Ascending aorta (tissue), 2 donors: ENCODE measurements at places on chromosomes 1 and 21.

DNA sequence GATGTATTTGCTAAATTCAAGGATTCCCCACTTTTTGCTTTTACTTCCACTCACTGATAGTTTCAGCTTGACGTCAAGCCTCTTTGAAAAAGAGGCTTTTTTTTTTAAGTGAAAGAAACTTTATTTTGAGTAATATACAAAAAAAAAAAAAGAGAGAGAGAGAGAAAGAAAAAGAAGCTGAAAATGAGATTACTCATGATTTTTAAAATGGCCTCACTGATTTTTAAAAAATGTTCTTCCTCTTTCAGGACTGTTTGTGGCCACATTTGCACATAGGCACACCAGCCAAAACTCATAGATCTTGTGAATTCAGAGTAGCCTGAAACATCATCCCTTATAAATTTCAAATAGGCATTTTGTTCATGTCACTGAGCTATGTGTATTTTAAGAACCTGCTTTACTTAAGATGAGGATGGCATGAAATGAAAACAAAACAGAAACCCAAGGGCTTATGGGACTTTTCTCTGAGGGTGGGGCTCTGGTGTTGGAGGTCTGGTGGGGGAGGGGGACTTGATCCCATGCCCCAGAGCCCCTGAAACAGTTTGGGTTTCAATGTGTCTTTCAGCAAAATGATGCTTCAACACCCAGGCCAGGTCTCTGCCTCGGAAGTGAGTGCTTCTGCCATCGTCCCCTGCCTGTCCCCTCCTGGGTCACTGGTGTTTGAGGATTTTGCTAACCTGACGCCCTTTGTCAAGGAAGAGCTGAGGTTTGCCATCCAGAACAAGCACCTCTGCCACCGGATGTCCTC lies 6.1 kb downstream of the ATF3 start:
- DNase-seq: no peak

DNA sequence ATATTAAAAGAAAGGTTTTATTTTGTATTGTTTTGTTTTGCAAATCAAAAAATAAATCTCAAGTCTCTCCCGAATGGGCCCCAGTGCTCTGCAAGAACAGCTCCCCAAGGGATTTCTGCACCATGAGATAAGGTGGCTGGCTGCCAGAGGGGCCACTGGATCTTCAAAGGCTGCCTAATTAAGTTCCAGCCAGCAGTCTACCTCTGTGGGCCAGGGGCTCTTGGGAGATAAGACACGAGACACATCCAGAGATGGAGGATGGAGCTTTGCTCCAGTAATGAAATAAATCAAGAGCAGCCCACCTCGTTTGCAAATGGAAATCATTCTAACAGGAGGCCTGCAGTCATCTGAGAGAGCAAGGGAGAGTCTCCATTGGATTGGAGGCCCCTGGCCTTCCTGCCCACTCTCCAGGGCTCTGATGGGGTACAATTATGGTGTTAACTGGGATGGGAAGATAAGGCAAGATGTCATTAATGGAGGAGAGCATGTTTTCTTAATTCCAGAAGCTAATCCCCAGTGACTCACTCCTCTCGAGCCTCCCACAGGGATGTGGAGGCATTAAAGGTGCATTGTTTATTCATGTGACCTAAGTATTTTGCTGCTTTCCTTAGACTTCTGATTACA lies 155.2 kb upstream of the KAZN start:
- DNase-seq: no peak

DNA sequence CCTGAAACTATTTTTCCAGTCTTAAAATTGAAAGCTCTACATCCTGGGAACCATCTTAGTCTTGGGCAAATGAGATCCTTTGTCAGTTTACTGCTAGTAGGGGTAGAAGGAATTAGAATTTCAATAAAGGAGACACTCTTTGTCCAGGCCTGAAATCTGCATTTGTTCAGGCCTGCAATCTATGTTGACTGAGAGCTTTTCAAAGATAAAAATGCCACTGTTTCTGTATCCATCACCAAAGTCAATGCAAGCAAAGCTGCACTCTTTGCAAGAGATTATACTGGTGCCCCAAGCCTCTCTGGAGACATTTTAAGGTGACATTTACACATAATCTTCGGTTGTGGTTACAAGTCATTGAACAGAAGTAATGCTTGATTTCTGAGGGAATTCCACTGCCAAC lies 135.7 kb downstream of the CTH start:
- DNase-seq: no peak

DNA sequence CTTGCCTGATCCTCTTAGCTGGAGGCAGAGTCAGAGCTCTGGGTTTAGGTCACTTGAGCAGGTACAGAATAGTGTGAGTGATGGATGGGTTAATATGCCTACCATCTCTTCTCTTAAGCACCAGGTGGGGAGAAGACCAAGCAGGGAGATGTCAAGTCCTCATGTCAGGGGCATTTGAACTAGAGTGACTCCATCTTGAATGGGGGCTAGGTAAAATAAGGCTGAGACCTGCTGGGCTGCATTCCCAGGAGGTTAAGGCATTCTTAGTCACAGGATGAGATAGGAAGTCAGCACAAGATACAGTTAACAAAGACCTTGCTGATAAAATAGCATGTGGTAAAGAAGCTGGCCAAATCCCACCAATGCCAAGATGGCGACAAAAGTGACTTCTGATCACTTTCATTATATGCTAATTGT lies 77.4 kb upstream of the BTG3 start:
- no peak for DNase-seq

GRCh38 chr1:232620356-232620969 lies 9.5 kb downstream of the SIPA1L2 start:
- no peak for DNase-seq

DNA sequence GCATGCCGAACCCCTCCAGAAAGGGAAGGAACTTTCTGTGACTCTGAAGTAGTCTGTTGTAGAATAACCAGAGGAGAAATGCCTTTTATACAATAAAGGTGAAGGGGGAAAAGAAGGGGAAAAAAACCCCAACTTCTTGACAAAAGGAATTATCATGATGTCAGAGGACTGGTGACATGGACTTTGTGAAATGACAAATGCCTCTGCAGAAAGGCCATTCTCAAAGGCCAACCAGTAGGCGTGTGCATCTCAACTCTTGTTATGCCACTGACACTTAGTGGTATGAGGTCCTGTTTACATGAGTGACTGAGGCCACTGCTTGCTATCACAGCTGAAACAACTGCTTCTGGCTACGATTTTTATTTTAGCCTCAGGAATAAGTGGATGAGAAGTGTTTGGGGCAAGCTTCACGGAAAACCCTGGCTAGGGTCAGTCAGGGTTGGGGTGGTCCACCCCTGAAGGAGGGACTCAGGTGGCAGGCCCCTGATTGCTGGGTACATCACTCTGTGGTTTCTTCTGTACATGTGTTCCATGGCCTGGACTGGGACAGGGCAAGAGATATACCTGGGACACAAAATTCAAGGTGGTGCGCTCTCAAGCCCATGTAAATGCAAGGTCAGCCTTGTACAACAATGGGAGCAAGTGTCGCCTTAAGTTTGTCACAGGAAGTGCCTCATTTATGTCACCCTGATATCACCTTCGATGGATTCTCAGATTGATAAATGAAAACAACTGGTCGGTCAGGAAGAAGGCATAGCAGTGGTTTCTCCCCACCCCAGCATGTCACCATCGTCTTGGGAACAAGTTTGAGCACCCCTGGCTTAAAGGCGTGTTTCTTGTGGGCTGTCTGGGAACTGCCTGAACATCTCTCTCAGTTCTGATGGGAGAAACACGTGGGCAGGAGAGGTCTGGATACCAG lies 12.4 kb downstream of the RUNX1 start:
- no peak for DNase-seq

- DNase-seq: no peak
Observed at GRCh38 chr1:73910466-73910865, 287.5 kb downstream of the LRRIQ3 start.

DNA sequence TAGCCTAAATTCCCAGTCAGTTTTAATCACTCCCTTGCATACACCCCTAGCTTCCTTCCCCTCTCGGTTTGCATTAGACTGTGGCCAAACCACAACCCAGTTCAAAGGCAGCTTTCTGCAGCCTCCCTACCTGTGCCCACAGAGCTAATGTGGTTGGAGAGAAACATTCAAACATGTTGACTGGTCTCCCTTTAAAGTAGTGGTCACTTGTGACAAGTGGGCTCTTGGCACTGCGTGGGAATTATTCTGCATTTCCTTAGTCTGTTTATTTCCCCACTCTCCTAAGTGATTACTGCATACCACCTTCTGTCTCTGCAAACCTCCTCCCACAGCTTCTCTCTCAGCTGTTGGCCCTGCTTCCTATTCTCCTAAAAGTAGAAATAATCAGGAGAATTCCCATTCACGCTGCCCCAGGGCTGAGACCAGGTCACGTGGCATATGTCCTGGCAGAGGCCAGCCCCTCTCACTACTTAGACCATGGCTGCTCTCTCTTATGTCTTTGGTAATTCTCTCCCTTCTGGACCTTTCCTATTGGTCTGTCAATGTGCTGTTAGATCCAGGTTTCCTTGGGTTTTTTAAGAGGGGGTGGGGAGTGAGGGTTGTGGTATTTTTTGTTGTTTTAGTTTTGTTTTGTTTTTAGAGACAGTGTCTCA lies 38.4 kb upstream of the CD101 start:
- DNase-seq: no peak

DNA sequence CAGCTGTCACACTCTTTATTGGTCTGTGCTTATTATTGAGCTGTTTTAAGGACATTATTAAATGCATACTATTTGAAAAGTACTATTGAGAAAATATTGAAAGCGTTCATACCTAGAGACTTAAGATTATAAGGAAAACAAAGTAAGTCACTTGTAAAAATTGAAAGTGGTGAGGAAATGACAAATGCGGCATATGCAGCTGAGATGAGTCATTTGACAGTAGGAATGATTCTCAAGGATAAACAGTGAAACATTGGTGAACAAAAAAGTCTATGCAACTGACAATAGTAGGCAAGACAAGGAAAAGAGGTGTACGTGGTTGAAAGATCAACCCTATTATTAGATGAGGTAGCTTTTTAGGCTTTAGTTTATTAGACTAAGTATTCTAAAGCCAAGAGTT lies 82.6 kb upstream of the MAP10 start:
- DNase-seq: no peak

DNA sequence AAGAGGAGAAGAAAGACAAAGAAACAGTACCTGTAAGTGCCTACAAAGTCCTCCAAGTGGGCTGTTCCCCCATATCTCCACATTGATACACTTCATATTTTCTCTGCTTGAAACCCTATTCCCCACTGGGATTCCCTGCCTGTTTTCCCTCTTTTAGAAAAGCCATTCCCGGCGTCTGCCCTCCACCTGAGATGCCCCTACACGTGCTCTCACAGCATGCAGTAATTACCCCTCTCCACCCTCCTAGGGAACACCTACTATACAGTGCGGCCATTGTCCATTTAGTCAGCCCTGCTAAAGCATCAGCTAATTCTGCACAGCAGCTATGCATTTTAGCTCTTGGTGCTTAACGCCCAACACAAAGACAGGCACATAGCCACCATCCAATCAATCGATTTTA lies 135.7 kb upstream of the TIAM1 start:
- DNase-seq: no peak

- DNase-seq: peak; percentile 61
Observed at GRCh38 chr1:43238085-43238484, 31.7 kb upstream of the TMEM125 start.

DNA sequence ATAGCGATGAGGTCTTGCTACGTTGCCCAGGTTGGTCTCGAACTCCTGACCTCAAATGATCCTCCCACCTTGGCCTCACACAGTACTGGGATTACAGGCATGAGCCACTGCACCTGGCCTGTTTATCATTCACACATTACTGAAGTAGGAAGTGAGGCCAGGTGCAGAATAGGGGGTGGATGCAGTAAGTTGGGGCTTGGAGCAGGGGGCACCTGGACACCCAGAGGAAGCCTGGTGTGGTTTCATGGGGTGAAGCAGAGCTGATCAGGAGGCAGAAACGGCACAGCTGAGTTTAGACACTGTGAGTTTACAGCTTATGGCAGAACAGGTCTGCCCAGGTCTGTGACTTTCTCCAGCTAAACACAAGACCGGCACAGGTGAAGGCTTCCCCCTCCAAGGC lies 4.9 kb downstream of the CDA start:
- DNase-seq: no peak

GRCh38 chr1:65491472-65491871 lies 71.0 kb downstream of the LEPR start:
- DNase-seq: no peak

DNA sequence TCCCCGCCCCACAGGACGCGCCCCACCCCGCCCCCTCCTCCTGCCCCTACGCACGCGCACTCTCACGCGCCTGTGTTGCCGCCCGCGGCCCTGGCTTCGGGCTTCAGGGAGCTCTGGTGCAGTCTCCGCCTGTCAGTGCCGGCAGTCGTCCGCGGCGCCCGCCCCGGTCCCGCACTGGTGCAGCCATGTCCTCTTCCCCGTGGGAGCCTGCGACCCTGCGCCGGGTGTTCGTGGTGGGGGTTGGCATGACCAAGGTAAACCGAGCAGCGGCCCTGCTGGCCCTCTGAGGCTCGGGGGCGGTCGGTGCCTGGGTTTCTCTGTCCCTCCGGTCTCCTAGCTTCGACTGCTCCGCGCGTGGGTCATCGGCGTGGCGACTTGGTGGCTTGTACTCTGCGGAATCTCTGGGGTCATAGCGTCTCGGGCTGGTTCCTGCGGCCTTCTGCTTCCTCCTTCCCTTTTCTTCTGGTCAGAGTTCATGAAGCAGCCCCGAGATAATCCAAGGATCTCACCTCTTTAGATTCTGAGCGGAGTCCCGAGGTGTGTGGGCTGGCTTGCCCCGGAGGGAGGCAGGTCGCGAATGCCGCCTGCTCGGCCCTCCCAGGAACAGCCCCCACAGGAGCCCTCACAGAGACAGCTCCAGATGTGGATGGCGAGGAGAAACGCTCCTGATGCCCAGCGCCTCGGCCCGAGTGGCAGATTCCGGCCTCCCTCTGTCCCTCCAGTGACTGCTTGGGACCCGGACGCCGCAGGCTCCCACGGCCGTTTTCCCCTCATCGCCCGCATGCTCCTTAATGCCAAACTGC lies at the start of gene SCP2:
Gene SCP2, plus strand, starts transcription at position 65 of the 803 bp plus-strand sequence. Its CDS starts 121 bp downstream, at position 186.
- DNase-seq: peak; percentile 91
